HT1080 (cell line): ENCODE measurements at places on chromosomes 1 and 21.

- no peak for DNase-seq
Measured at GRCh38 chr1:212453156-212453857, 20.6 kb downstream of the NENF start.

GRCh38 chr1:94283462-94283861 is 46.1 kb upstream of the ARHGAP29 start:
- DNase-seq: no peak

- no peak for DNase-seq
Measured at GRCh38 chr1:65414538-65414937, 5.9 kb upstream of the LEPR start.

- DNase-seq: no peak
Measured at GRCh38 chr1:65626003-65626402, 166.7 kb upstream of the PDE4B start.
